ENCODE measurements at places on chromosomes 11 and 22.

DNA sequence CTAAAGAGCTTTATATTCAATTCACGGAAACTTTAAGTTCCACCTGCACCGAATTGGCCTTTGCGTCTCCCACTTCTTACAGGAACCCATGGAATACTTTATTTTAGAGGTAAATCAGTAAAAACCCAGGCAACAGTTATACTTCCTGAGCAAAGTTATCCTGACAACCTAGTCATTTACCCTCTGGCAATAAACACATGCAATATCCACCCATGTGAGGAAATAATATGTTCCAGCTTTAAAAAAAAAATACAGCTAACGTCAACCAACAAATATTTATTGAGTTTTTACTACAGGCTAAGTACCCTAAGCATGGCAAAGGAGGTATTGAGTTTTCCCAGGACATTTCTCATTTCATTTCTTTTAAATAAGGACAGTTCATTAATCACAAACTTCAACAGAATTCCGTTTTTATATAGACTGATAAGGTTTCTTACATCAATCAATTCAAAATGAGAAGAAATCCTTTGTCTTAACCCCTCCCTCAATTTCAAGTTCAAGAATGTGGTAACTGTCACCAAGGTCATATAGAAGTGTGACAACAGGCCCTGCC lies 38.3 kb upstream of the CCDC34 start:
- no peak for DNase-seq

DNA sequence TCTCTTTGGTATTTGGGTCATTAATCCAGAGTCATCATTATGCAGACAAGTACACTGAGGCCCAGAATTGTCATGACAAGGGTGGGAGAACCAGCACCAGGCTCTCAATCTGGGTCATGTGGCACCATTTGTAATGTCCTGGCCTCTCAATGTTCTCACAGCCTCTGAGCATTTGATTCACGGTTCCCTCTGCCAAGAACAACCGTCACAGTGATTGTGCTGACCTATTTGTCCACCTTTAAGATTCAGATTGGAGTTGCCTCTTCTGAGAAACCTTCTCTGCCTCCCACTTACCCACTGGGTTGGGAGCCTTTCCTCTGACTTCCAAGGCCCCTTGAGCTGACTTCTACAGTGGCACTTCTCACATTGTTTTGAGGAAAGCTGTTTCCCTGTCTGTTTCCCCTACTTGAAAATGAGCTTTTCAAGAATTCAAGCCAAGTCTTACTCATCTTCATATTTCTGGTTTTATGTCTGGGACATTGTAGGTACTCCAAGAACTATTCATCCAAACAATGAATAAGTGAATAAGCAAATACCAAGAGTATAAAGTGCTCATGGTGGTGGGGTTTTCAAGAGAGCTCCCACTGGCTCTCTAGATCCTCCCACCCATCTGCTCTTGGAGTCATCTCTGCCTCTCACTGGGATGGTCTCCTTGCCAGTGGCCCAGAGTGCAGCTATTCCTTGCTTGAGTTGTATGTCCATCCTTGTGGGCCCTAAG lies 126.4 kb upstream of the E2F8 start:
- no peak for DNase-seq

DNA sequence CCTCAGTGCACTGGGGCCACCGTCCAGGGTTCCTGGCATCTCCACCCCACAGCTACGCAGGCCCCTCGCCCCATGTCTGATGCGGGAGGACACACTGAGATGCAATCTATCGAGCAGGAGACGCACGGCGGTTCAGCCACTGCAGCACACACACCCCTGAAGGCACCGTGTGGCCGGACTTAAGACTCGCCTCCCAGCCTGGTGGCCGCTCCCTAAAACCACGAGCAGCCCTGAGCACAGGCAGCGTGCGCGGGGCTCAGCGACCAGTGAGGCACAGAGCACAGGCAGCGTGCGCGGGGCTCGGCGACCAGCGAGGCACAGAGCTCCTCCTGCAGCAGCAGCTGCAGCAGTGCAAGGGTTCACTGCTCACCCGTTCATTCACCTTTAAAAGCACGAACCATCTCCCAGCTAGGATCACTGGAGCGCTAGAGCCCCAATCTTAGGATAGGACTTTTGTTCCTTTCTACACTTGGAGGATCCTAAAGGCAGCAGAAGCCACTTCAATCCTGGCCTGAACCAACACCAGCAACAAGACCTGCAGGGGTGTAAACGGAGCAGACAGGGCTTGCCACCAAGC lies 31.4 kb downstream of the TOLLIP start:
- DNase-seq, result peak; percentile 80

GRCh38 chr22:46580940-46581537 lies 39.1 kb upstream of the GRAMD4 start:
- DNase-seq, result peak; percentile 17

GRCh38 chr11:61091373-61092279 lies 10.7 kb upstream of the CD5 start:
- no peak for DNase-seq

DNA sequence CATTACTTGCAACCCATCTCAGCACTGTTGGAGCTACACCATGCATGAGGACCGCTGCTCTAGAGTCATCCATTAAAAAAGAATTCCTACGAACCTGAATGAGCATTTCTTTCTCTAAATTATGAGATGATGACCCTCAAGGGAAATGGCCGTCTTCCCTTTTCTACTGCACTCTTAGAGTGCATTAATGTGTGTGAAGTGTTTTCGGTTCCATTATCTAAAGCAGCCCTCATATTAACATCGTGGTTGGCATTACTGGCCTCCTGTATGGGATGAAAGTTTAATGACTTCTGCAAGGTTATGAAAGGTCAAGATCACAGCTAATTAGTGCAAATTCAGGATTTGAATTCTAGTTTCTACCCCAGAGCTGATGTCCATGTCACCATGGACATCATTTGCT lies 16.7 kb downstream of the CD44 start:
- no peak for DNase-seq

GRCh38 chr11:71551711-71552110 lies 3.5 kb downstream of the KRTAP5-9 start:
- no peak for DNase-seq

GRCh38 chr11:36156817-36157519 lies 132.3 kb downstream of the COMMD9 start:
- no peak for DNase-seq

DNA sequence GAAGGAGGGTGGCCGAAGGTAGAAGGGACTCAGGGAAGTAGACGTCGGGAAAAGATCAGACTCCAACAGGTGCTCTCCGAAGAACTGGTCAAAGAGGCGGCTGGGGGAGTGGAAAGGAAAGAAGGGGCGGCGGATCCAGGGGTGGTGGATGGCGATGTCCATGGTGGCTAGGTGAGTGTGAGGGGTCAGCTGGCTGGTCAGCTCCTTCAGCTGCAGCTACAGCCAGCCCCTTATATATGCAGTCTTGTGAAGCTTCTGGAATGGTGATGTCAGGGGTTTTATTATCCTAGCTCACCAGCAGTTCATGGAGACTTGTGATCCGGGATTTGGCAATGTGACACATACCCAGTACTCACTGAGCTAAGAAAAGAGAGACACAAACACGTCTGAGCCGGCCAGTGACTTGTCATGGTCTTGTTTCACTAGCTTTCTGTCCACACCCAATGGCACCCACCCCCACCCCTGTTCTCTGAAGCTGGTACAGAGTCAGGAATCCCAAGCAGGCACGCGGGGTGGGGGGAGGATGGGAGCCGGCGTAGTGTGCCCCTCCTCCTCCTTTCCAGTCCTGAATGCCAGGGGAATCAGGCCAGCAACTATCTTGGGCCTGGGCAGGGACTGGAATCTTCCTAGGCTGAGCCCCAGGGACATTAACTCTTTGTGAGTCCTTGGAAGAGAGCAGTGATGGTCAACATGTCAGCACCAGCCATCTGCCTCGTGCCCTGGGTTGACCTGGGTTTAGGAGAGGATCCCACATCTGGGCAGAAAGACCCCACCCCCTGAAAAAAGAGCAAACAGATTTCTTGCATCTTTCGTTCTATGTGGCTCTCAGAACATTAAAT lies at the start of gene CRYAB:
Gene CRYAB, minus strand, starts transcription at position 208 of the 839 bp plus-strand sequence. Its CDS starts 46 bp downstream, at position 162.
- peak; percentile 64 for DNase-seq

DNA sequence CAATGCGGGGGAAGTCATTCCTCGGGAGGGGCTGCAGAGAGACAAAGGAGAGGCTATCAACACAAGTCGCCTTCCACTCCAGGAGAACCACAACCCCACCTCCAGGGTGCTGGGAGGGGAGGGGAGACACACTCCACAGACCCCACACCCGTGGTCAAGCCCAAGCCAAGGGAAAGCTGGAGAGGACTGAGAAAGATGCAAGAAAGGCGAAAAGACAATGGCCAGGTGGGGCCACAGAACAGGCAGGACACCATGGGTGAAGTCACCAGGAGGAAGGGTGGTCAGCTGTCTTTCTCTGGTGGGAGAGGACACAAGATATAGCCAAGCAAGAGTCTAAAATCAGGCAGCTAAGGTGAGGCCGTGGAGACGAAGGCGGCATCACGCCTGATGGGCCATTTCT lies 16.0 kb downstream of the HDHD5 start:
- no peak for DNase-seq

GRCh38 chr11:131522851-131523250 lies 152.4 kb downstream of the NTM start:
- no peak for DNase-seq

DNA sequence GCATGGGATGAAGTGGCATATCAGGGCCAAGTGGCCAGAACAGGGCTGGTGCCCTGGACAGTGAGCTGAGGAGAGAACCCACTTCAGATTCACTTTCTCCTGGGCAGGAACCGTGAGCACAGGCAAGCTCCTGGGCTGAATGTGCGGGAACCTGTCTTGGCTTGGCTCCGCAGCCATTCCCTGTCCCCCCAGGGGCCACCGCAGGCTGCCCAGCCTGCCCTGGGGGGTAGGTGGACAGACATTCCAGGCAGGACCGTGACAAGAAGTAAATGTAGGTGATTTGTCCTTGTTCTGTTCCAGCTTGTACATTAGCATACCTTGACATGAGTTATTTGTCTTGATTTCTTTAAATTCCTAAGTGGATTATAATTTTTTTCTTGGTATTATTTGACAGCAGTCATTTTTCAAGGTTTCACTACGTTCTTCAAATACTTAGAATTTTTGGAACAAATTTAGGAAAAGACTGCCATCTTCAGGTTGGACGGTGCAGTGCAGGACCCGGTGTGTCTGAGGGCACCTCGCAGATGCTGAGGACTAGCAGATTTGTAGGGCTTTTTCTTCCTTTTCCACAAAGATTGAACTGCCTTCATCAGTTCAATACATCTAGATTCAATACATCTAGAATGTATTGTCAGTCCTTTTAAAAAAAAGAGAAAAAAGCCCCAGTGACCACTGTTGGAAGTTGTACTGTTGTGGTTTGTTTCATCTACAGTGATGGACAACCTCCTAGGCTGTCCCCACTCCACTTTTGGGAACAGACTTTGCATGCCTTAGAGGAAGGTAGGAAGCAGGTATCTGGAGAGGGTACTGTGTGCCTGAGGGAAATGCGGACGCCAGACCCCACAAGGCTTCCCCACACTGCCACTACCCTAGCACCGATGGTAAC lies 115.1 kb upstream of the RASSF10 start:
- peak; percentile 33 for DNase-seq

DNA sequence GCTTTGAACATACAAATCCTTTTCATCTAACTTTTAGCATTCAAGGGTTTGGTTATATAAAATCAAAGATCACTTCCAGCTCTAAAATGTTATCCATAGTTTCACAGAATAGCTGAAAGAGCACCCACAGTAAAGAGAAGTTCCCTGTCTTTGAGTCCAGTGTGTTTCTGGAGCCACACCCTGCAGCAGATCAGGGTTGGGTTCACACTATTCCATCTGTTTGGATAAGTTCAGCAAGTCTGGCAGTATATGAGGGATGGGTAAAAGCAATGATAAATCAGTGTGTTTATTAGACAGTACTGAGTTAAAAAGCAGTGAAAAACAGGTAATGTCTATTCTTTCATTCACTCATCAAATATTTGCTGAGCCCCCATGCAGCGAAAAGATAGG lies 135.8 kb upstream of the PITPNB start:
- no peak for DNase-seq

- no peak for DNase-seq
These were observed 111.6 kb upstream of the BMAL1 start for GRCh38 chr11:13166036-13166435.

DNA sequence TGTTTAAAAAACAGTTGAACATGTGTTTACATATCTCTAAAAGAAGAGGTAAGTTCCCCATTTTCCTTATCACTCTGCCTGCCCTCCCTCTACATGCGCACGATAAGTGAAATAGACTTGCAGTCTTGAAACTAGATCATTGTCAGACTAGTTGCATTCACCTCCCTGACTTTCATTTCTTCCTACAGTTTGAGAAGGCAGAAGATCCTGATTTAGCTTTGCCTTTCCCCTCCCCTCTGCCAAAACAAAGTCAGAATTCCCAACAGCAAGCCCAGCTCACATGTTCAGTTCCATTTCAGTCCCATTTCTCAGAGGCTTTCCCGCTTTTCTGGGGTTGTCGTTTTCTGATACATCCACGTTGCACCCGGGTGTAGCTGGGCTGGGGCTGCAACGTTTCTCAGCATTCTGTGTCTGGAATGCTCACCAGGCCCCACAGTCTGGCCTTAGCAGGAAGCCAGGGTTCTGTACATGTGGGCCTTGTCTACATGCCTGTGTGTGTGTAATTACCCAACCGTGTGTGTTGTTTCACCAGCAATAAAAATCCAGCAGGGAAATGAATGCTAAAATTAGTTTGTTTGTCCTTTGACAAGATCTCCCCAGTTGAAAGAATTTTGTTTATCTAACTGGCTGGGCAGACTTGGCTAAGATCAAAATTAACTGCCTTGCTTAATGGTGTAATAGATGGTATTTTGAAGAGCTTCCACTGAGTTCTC lies 179.2 kb downstream of the DBX1 start:
- DNase-seq, result peak; percentile 22

DNA sequence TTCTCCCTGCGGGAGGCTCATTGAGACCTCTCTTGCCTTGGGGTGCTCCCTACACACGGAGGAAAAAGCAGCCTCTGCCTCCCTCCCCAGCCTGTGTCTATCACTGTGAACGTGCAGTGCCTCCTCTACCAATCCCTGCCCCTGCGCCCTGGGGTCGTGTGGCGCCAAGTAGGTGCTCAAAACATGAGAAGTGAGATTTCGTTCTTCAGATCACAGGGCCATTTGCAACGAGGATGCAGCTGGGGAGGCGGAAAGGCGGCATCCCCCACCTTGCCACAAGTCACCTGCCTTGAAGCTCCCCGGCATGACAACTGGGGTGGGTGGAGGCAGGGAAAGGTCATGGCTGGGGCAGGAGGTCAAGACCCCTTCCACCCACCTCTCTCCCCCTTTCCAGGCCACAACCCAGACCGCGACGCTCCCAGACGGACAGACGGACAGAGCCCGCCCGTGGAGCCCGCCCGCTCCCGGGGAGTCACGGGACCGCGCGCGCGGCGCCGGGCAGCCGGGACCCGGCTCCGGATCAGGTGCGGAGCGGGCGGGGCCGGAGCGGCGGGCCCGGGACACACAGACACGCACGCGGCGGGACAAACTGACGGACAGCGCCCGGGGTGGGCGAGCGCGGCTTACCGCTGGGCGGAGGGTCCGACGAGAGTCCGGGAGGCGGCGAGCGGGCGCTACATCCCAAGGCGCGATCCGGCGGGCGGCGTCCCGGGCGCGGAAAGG lies 485 bp downstream of the KCNJ4 start:
- DNase-seq, result peak; percentile 86

- no peak for DNase-seq
These were observed 6.3 kb downstream of the FDX1 start for GRCh38 chr11:110435780-110436717.

GRCh38 chr11:107139396-107139795 lies 121.1 kb upstream of the GUCY1A2 start:
- DNase-seq, result no peak

- peak; percentile 85 for DNase-seq
These were observed 10.4 kb downstream of the KIRREL3 start for GRCh38 chr11:126989942-126990715.

- no peak for DNase-seq
These were observed 1430.5 kb downstream of the FAM181B start for GRCh38 chr11:81303038-81303664.

- DNase-seq, result no peak
These were observed 33.1 kb upstream of the ELF5 start for GRCh38 chr11:34546511-34547209.
